ENCODE measurements at places on chromosomes 3 and 15.

DNA sequence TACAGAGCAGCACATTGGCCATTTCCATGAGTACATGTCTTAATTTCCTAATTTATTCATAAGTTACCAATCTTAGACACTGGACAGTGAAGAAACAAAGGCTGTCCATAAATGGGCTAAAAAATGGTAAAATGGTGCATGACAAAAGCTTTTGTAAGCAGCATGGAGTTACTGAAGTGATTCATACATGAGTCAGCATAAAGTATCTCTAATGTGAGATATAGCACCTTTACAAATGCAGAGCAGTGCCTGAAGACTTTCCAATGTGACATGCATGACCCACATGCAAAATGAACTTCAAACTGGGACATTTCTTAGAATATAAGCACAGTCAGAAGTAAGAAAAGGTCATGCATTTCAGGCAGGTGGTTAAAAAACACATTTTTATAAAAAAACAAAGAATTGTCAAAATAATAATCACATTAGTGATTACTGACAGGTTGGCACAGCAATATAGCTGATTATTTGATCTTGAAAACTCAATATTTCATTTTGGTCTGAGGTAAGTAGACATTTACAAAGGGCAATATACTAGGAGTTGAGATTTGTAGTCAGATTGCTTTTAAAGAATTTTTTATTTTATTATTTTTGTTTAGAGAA, 299.3 kb downstream of the PLCL2 start:
- DNase-seq = no peak

GRCh38 chr15:70497661-70498060, 265.7 kb downstream of the UACA start:
- DNase-seq = no peak

GRCh38 chr3:184523825-184524615, 37.6 kb upstream of the EPHB3 start:
- peak; percentile 23 for DNase-seq

DNA sequence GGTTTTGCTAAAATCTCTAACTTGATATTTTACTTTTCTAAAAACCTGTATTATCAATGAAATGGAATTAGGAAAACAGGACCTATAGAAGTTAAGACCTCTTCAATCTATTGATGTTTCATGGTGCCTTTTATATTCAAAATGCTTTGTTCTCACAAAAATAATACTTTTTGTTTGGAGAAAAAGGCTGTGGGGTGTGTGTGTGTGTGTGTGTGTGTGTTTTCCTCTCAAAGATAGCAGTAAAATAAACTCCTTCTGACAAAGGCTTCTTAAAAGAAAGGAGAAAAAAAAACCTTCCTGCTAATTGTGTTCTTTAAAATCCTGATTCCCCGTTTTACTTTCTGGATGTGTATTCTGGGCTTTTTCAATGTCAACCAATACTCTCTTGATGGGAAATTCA, 54.5 kb downstream of the RBM6 start:
- DNase-seq = no peak

- DNase-seq = no peak
These were observed 870.2 kb downstream of the SI start for GRCh38 chr3:164208048-164208447.

DNA sequence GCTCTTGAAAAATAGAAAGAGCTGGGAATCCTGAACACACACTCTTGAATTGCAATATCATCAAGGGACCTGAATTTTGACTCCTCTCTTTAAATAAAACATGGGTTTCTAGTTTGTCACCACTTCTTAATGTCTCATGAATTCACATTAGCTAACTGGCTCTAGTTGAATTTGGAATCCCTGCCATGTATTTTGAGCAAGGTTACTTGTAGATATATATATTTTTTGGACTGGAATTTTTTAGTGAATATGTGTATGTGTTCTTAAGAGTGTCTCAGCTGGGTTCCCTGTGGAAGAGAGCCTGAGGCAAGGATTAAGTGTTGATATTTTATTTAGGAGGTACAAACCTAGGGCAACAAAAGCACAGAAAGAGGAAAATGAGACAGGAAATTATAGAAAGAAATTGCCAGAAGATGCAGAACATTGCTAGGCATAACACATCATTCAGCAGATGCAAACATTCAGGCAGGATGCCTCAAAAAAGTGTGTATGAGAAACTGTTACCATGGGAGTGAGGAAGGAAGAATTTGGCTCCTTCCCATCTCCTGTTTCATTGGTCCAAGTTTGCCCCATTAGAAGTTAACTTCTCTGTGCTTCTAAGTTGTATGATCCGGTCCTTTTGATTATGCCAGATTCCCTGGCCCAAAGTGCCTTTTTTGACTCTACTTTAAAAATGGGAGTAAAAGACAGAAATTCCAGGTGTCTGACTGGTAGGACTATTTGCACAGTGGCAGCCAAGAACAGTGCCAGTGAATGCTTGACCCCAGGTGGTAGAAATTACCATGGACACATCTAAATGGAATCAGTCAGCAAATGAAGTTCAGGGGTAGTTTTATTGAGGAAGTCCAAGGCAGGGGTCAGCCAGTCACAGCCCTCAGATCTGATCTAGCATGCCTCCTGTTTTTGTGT, 253.7 kb upstream of the TGFBR2 start:
- no peak for DNase-seq

- no peak for DNase-seq
These were observed 32.3 kb upstream of the CRTC3 start for GRCh38 chr15:90497376-90497775.

GRCh38 chr15:94297558-94297957, 66.2 kb downstream of the MCTP2 start:
- no peak for DNase-seq

GRCh38 chr3:149018247-149018646, 26.9 kb downstream of the GYG1 start:
- no peak for DNase-seq
